Bronchial epithelial cell (primary cell): ENCODE measurements at places on chromosomes 3 and 15. TPM values are rescaled to one million over a fixed set of nuclear protein-coding genes. Genes with fewer than 3 reads are reported as not detected.

- no peak for DNase-seq
Observed at GRCh38 chr3:104553121-104553520, 813.6 kb upstream of the ALCAM start.

DNA sequence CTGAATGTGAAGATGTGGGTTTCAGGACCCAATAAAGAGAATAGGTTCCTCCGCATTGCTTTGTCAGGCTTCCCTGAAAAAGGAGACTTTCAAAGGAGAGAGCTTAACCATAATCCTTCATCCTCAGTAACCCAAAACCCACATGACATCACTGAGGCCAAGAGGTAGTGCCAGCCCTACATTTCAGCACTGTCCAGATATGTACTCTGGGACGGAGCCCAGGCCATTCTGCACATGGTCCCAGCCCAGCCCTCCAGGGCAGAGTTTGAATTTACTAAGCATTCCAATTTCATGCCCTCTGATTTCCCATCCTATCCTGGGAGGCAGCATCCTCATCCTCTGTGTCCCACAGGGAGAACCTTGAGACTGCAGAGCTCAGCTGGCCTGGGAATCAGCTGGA lies 210.5 kb downstream of the GABRB3 start:
- no peak for DNase-seq

- no peak for DNase-seq
Observed at GRCh38 chr3:153172796-153173757, 11.1 kb downstream of the RAP2B start.

- no peak for DNase-seq
Observed at GRCh38 chr3:23916152-23916885, 471 bp downstream of the NKIRAS1 start.

DNA sequence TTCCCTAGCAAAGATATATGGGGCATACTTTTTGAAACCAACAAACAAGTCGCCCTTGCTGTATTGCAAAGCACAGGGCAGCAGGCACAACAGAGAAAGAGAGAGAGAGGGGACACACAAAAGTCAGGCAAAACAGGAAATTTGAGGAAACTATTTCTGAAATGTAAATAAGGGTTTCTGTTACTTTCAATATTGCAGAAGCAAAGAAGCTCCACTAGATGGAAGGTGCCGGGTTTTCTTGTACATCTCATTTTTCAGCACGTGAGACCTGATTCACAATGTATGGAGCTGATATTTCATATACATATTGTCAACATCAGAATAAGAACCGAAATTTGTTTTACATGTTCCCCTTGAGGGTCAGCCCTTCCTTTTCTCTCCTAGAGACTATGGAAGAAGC lies 127.4 kb downstream of the FOXP1 start:
- DNase-seq, result no peak

DNA sequence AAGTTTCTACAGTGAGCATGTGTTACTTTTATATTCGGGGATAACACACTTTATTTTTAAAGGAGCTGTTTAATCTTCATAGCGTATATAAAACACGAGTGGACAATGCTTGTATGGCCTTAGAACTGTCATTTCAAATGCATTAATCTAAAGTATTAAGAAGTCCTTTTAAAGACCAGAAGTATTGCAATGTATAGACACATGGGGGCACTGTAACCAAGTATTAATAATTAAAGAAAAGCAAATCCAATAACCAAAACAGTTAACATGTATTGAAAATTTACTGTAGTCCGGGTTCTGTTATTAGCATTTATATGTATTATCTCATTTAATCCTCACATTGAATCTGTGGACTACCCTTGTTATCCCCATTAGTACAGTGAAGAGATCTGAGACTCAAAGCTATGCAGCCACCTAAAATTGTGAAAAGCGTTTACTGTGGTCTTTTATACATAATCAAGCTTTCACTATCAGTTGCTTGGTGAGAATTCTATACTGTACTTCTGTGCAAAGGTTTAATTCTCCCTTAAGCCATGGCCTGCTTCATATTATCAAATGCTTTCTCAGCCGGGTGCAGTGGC lies 10.1 kb downstream of the ARL14 start:
- peak; percentile 29 for DNase-seq

TAGLN3 gene
- total RNA-seq, result 0.77 and 1.8 TPM in 2 replicates

ZNF774 gene
- 3.3 and 4.2 TPM in 2 replicates for total RNA-seq

LMAN1L gene
- total RNA-seq, result under 0.01 TPM in 1 of 2 replicates, not detected in the other

GOLGA8O gene
- total RNA-seq, result 0.51 TPM in 1 of 2 replicates, not detected in the other

ARMC8 gene
- total RNA-seq, result 29.5 and 33.0 TPM in 2 replicates

GOLGA8B gene
- total RNA-seq, result 31.2 and 48.7 TPM in 2 replicates

C3orf85 gene
- not detected in 2 replicates for total RNA-seq

PIGZ gene
- 1.6 and 1.7 TPM in 2 replicates for total RNA-seq

BAHD1 gene
- 4.2 and 6.3 TPM in 2 replicates for total RNA-seq

CCDC80 gene
- 7.0 and 8.2 TPM in 2 replicates for total RNA-seq
